ENCODE measurements at places on chromosomes 5 and 9.

- DNase-seq = no peak
Observed at GRCh38 chr9:8857926-8858595, 1058.5 kb upstream of the DMAC1 start.

DNA sequence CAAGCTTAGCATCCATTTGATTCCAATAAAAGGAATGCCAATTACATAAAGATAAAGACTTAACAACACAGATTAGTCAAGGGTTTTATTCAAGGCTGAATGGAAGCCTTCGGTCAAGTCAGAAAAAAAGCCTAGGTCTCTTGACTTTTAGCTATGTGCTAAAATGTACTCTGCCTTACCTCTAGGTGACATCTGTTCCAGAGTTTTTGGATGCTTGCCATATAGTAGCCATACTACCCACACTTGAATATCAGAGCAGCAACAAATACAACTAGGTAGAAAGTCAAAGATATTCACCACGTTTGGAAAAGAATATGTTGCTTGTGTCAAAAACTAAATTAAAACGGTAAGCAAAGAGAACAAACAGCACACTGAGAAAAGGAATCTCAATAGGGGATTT is 484.7 kb downstream of the ELAVL2 start:
- no peak for DNase-seq

DNA sequence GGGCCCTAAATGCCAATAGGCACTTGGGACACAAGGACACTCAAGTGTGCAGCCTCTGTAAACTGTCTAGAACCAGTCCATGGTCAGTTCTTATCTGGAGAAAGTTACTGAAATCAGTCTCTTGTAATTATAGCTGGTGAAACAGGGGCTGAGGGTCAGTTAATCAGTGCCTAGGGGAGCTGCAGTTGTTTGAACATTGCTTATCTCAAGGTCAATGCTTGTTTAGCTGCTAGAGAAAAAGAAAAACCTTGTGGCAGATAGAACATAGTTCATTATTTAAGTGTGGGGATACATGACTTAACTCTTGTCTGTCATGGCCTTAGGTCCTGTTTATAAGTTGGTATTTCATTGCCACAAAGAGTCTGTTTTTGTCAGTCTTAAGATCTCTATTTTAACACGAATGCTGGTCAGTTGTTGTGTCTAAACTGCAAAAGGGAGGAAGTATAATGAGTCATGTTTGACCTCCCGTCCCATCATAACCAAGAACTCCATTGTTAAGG is 108.0 kb downstream of the STARD4 start:
- DNase-seq = no peak

DNA sequence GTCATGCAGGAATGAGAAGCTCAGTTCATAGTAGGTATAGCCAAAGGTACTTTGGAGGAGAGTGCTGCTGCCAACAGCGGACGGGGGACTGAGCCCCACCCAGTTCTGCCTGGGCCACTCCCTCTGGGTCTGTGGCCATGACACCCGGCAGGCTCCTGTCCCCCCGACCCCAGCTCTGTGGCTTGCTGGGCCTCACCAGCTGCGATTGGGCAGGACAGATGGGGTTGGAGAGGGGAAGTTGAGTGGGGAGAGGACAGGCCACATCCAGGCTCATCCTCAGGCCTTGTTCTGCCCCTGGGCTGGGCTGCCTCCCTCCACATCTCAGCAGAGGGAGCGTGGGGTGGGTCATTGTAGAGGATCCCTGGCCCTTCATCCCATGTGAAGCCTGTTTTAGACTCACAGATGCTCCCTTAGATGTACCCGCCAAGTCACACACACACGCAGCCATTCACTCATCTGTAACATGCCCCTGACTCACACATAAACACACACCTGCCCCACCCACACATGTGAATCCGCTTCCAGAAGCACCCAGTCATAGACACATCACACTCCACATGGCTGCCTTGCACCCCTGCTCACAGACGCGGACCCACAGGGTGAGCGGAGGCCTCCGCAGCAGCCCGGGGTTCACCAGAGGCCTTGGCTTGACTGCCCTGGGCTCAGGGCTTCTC is 48.8 kb downstream of the NTNG2 start:
- no peak for DNase-seq

GRCh38 chr5:9034649-9035048 is 511.2 kb downstream of the SEMA5A start:
- DNase-seq = no peak

All from stimulated activated CD8-positive, alpha-beta memory T cell treated with anti-CD3 and anti-CD28 coated beads, Interleukin-4, amount 100 ng/mL, for 1 hour (primary cell).